ENCODE measurements at places on chromosomes 12 and 14.

- H3K36me3 ChIP-seq = peaks cover 58% of the 10 kb centered on the region
- no peak for DNase-seq
- H3K4me3 ChIP-seq = no peak overlapping the region
- H3K4me1 ChIP-seq = peaks cover 15% of the 10 kb centered on the region
Observed at GRCh38 chr14:91175291-91176201, 61.7 kb downstream of the DGLUCY start.

DNA sequence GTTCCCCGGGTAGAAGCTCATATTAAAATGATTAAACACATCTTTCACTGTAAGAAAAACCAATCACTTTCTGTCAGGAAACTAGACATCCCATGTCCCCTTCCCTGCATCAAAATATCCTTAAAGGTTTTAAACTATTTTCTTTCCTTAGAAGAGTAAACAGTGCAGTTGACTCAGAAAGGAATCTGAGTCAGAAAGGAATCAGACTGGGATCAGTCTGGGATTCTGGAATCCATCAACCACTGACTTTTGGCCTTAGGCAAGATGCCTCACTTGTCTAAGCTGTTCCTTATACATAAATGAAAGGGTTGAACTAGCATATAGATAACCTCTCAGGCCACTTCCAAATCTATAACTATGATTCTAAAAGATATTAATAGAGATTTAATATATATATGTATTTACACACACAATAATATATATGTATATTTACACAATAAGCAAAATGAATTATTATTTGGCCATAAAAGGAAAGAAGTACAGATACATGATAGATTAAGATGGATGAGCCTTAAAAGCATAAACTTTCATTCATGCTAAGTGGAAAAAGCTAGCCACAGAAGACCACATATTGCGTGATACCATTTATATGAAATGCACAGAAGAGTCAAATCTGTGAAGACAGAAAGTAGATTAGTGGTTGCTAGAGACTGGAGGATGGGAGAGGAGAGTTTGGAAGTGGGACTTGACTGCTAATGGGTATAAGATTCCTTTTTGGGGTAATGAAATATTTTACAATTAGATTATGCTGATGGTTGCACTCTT, 114.4 kb downstream of the SLC38A1 start:
- no peak for DNase-seq
- no peaks in the 10 kb centered on the region for H3K27me3 ChIP-seq
- H3K4me3 ChIP-seq = no peak overlapping the region

GRCh38 chr12:24562771-24563431, 386.0 kb downstream of the BCAT1 start:
- H3K4me3 ChIP-seq = peak overlapping the region; percentile 80
- peaks cover 16% of the 10 kb centered on the region for H3K4me1 ChIP-seq
- no peaks in the 10 kb centered on the region for H3K36me3 ChIP-seq
- H3K27me3 ChIP-seq = peaks cover 87% of the 10 kb centered on the region

DNA sequence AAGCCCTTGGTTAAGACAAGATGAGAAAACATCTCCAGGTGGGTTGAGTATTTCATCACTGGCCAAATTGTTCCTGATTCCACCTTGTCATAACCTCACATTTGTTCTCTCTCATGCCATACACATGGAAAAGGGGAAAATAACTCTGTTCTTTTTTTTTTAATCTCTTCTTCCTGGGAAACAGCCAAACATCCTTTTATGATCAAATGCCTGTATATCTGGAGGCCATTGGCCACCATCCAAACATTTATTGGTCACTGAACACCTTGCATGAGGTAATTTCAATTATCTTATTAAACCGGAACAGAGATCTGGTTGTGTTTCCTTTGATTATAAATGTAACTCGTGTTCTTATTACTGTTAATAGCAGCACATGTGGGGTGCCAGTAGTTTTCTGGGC, 469.6 kb downstream of the NPAS3 start:
- H3K36me3 ChIP-seq = no peaks in the 10 kb centered on the region
- no peak for DNase-seq
- no peak overlapping the region for H3K27ac ChIP-seq

GRCh38 chr12:6157482-6157881, 33.0 kb upstream of the VWF start:
- H3K27me3 ChIP-seq = no peaks in the 10 kb centered on the region
- no peak for DNase-seq
- H3K4me3 ChIP-seq = no peak overlapping the region
- no peaks in the 10 kb centered on the region for H3K36me3 ChIP-seq
- peaks cover 14% of the 10 kb centered on the region for H3K4me1 ChIP-seq

GRCh38 chr12:7369274-7369729, 65.4 kb downstream of the ACSM4 start:
- H3K36me3 ChIP-seq = no peaks in the 10 kb centered on the region
- no peak for DNase-seq
- peaks cover 6% of the 10 kb centered on the region for H3K27me3 ChIP-seq
- H3K4me1 ChIP-seq = no peaks in the 10 kb centered on the region
- H3K27ac ChIP-seq = no peak overlapping the region

DNA sequence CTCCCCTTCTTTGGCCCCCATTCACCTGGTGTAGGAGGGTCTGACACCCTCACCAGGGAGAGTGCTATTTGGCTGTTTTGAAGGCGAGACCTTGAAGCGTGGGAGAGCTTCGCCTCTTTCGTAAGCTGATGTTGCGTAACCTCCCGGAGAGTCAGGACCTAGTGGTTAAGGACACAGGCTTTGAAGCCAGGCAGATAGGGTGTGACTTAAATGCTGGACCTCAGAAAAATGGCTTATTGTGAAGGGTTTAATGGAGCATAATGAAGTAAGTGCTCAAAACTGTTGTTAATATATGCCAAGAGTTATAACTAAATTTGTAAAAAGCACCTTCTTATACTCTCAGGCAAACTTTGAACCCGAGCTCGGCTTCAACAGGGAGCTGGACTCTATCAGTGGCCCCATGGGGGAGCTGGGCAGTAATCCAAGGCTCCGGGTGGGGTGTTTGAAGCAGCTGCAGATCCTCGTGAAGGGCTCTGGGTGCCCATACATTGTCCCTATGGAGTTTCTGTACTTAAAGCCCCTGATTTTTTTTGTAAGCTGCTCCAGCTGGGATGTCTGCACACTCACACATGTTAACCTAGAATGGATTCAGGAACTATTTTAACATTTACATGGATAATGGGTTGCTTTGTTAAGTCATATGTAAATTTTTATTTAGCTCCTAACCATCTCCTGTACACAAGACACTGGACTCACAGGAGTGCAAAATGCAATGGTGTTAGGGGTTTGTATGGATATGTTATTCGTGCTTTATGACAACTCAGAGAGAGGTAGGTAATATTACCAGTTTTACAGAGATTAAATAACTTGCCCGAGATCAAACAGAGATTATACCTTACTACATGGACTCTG, 26.0 kb downstream of the PPFIBP1 start:
- no peak for DNase-seq
- peaks cover 20% of the 10 kb centered on the region for H3K4me1 ChIP-seq
- no peaks in the 10 kb centered on the region for H3K36me3 ChIP-seq

DNA sequence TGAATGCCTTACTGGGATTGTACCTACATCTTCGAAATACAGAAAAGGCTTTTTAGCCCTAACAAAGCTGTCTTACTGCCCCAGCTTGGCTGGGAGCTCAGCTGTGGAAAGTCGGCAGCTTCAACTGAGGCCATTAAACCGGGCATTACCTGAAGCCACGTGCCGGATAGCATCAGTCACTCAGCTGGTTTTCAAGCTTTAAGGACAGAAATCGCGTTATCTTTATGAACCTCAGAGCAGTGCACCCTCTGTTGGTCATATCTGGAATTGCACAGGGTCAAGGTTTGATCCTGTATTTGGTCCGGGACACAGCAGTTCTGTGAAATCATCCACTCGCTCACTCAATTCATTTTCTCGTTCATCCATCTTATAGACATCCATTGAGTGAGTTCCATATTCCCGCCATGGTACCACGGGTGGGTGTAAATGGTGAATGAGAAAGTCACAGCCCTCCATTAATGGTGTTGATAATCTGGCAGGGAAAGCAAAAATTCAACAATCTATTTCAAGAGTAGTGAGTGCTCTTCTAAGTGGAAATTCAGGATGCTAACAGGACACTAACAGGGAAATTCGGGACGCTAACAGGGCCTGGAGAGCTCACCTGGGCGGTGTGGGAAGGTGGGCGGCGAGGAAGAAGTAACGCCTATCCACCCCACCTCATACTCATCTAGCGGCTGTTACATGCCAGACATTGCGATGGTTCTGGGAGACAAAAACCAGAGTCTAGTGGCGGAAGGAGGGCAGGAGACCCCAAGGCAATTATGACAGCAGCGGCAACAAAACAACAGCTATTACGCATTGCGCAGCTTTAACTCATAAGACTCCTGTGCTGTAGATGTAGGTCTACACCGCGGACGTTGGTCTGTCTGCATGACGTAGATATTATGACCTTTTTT, 60.6 kb upstream of the TCL1A start:
- no peak overlapping the region for H3K4me3 ChIP-seq
- H3K27me3 ChIP-seq = peaks cover 16% of the 10 kb centered on the region
- no peak overlapping the region for H3K27ac ChIP-seq
- DNase-seq = peak; percentile 55
- peaks cover 2% of the 10 kb centered on the region for H3K4me1 ChIP-seq
- H3K36me3 ChIP-seq = no peaks in the 10 kb centered on the region

GRCh38 chr12:10722905-10723746, at the start of gene YBX3:
Gene YBX3, minus strand, starts transcription at chr12:10723323. Its CDS starts 212 bp downstream, at chr12:10723111.
- DNase-seq = peak; percentile 74
- H3K36me3 ChIP-seq = peaks cover 26% of the 10 kb centered on the region
- H3K27me3 ChIP-seq = peaks cover 62% of the 10 kb centered on the region
- peaks cover 37% of the 10 kb centered on the region for H3K4me1 ChIP-seq
- peak within 1 kb of the TSS; percentile 97 for H3K27ac ChIP-seq

GRCh38 chr12:1201886-1202285, 210.9 kb downstream of the ERC1 start:
- peaks cover 27% of the 10 kb centered on the region for H3K36me3 ChIP-seq
- H3K4me3 ChIP-seq = no peak overlapping the region
- peaks cover 15% of the 10 kb centered on the region for H3K4me1 ChIP-seq
- no peaks in the 10 kb centered on the region for H3K27me3 ChIP-seq
- DNase-seq = no peak
- no peak overlapping the region for H3K27ac ChIP-seq

- peaks cover 70% of the 10 kb centered on the region for H3K4me1 ChIP-seq
- H3K36me3 ChIP-seq = peaks cover 18% of the 10 kb centered on the region
- no peak for DNase-seq
- H3K4me3 ChIP-seq = no peak overlapping the region
- no peaks in the 10 kb centered on the region for H3K27me3 ChIP-seq
Observed at GRCh38 chr12:116202433-116202832, 75.1 kb downstream of the MED13L start.

DNA sequence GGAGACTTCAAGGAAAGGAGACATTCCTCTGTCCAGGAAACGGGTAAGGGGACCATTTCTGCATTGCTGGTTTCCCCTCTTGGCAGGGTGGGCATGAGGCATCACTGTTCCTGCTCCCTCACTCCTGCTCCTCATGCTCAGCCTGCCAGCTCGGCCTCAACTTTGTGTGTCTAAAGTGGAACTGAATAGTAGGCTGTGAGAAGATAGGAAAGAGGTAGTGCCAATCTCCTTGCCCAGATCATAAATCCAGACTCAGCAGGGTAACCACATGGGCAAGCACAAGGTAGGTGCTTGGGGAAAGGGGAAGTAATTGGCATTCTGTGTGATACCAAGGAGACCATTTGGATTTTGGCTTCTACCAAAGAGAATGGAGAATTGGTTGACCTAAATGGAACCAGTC, 2.6 kb downstream of the LTB4R start:
- no peaks in the 10 kb centered on the region for H3K27me3 ChIP-seq
- peaks cover 72% of the 10 kb centered on the region for H3K4me1 ChIP-seq
- H3K36me3 ChIP-seq = peaks cover 49% of the 10 kb centered on the region
- H3K27ac ChIP-seq = peak overlapping the region; percentile 66
- peak overlapping the region; percentile 9 for H3K4me3 ChIP-seq

DNA sequence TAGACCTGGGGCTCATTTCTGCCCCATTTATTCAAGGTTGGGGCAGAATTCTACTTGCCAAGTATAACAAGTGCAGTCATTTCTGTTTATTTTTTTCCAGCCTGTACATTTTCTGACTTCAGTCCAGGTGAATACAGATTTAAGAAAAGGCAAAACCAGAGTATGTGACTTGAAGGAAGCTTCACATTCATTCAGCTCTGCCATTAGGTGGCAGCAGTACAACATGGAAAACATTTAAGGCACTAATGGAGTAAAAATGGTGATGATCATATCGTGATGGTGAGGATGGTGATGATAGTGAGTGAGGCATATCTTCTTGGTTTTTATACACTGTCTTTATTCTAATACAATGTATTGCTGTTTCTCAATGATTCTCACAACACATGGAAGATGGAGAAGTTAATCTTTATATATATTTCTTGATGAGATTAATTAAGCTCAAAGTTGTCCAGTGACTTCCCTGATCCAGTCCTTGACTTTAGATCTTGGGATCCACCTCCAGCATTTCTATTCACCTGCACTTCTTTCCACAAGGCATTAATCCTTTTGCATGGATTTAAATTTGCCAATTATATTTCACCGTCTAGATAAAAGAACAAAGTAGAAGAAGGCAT, 176.7 kb upstream of the SEL1L start:
- no peak for DNase-seq
- no peak overlapping the region for H3K27ac ChIP-seq

GRCh38 chr14:74401504-74402241, 24.3 kb downstream of the SYNDIG1L start:
- no peaks in the 10 kb centered on the region for H3K36me3 ChIP-seq
- H3K27me3 ChIP-seq = no peaks in the 10 kb centered on the region
- DNase-seq = peak; percentile 66

GRCh38 chr14:66487164-66487563, 993 bp downstream of the CCDC196 start:
- H3K27ac ChIP-seq = no peak overlapping the region
- H3K4me1 ChIP-seq = no peaks in the 10 kb centered on the region
- DNase-seq = no peak
- no peaks in the 10 kb centered on the region for H3K27me3 ChIP-seq

DNA sequence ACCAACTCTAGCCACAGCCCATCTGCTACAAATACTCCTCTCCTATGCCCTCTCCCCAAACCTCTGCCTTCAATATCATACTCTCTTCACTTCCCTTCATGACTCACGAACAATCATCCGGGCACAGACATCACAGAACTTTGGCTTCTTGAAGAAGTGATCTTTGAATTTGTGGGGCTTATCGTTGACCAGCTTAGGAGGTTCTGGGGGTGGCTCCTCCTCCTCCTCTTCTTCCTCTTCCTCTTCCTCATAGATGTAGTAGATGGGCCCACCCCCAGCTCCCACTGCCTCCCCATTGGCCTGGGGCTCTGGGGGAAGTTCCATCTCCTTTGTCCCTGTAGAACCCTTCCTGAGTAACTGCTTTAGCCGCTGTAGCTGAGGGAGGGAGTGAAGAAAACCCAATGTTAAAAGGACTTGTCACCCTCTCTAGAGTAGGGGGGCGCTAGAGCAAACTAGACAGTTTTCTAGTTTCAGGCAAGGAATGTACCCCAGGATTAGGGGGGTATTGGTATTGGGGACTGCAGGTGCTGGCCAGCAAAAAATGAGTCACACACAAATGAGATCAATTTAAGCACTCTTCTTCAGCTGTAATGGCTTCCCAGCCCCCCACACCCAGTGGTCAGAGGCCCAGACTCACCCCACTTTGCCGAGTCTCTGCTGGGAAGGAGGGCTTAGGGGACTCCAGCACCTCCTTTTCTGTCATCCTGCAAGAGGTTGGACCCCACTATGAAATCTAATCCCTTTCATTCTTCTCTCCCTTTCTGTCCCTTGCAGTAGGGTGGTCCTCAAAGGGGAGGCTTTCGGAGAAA, 1.8 kb downstream of the STAC3 start:
- DNase-seq = no peak
- H3K36me3 ChIP-seq = peaks cover 5% of the 10 kb centered on the region
- H3K4me1 ChIP-seq = peaks cover 7% of the 10 kb centered on the region
- H3K4me3 ChIP-seq = no peak overlapping the region

GRCh38 chr12:62530596-62530995, 64.0 kb downstream of the MON2 start:
- H3K4me3 ChIP-seq = no peak overlapping the region
- no peak for DNase-seq
- peaks cover 74% of the 10 kb centered on the region for H3K36me3 ChIP-seq
- H3K27ac ChIP-seq = no peak overlapping the region

Measured in activated T-cell treated with anti-CD3 and anti-CD28 coated beads, Interleukin-2, amount 50 U/mL, for 24 hours (primary cell).